ENCODE measurements at places on chromosomes 1 and 21. TPM values are rescaled to one million over a fixed set of nuclear protein-coding genes. Genes with fewer than 3 reads are reported as not detected.

- no peak for DNase-seq
Measured at GRCh38 chr1:245105815-245106410, 48.9 kb upstream of the KIF26B start.

DNA sequence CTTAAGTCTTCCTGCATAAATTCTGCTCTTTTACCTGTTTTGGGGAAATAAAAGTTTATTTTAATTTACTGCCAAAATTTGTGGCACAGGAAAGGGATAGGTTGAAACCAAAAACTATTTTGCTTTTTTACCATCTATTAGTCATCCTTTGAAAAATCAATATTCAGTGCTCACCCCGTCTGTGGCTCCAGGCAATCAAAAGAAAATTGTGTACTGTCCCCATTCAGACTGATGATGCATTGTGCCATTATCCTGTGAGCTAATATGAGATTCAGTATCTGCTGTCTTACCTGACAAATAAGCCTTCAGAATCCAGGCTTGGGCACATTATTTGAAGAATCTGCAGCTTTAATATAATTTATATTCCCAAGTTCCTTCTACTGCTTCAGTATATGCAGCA lies 650.7 kb downstream of the KIF26B start:
- DNase-seq = no peak

- DNase-seq = no peak
Measured at GRCh38 chr1:14217384-14217783, 381.1 kb upstream of the KAZN start.

- no peak for DNase-seq
Measured at GRCh38 chr1:88098881-88099280, 585.2 kb upstream of the PKN2 start.

The CYYR1 gene
- total RNA-seq = 22.8 TPM

The TTLL10 gene
- not detected for total RNA-seq

The RXRG gene
- total RNA-seq = 0.52 TPM

All from posterior vena cava (tissue), 2 donors.